ENCODE measurements at places on chromosomes 1 and 21.

- DNase-seq: peak; percentile 83
Measured at GRCh38 chr1:207309745-207310273, 11.7 kb upstream of the CD55 start.

- peak; percentile 90 for DNase-seq
Measured at GRCh38 chr1:58652651-58653184, 47.1 kb downstream of the MYSM1 start.

- DNase-seq: no peak
Measured at GRCh38 chr1:72567521-72567920, 285.2 kb upstream of the NEGR1 start.

DNA sequence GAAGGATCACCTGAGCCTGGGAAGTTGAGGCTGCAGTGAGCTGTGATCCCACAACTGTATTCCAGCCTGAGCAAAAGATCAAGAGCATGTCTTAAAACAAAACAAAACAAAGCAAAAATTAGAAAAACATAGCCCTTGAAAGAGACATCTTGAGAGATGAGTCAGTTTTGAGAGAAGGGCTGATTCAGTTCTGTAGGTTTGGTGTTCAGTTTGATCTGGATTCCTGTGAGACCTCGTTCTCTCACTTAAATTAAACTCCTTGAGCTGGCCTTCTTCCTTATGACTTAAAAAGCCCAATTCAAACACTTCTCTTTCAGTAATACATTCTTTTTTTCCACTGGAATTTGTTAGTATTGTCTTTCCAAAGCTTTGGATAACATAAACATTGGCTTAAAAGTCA lies 164.2 kb downstream of the NRIP1 start:
- DNase-seq: peak; percentile 39

GRCh38 chr1:203326830-203327683 lies 21.7 kb downstream of the BTG2 start:
- DNase-seq: peak; percentile 93

DNA sequence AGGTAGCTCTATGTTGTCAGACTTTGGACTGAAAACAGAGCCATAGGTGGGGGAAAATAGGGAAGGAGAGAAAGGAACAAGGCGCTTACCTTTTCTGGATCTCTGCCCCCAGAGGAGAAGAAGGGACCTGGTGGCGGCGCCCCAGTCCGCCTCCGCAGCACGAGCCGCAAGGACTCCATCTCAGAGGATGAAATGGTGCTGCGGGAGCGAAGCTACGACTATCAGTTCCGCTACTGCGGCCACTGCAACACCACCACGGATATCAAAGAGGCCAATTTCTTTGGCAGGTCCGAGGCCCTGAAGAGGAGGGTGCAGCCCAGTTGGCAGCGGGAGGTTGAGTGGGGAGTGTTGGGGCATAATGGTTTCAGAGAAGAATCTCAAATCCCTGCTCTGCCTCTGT lies 18.5 kb upstream of the TMEM222 start:
- no peak for DNase-seq

GRCh38 chr1:59523745-59524450 lies 227.0 kb downstream of the FGGY start:
- DNase-seq: no peak

- DNase-seq: no peak
Measured at GRCh38 chr21:28235169-28235895, 757.3 kb downstream of the LTN1 start.

DNA sequence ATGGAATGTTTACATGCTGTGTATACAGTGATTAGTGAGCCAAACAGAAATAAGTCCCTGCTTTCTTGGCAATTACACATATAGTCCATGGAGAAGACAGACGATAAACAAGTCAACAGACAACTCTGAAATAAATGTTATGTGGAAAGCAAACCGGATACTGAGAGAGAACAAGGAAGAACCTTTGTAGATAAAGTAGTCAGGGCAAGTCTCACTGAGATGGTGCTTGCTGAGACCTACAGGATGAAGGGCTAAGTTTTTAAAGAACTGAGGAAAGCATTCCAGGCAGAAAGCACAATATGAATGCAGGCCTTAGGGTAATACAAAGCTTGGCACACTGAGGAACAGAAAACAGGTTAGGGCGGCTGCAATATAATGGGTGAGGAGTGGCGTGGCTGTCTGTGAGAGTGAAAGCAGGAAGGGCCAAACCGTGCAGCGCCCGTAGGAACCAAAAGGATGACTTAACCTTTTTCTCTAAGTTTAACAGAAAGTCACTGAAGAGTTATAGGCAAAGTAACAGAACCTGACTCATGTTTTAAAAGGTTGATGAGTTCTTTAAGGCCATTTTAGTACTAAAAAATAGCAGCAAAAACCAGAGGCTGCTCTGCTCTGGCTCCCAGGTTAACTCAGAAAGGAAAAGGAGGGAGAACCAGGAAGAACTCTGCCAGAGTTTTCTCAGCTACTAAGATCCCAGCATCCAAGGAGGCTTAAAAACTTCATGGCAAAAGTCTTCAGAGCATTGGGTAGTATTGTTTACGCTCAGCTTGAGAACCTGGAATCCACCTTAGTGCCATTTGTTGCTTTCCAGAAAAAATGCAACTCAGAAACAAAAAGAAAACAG lies 8.7 kb upstream of the TTF2 start:
- peak; percentile 76 for DNase-seq

- no peak for DNase-seq
Measured at GRCh38 chr1:228058172-228058948, 24.1 kb upstream of the ARF1 start.

DNA sequence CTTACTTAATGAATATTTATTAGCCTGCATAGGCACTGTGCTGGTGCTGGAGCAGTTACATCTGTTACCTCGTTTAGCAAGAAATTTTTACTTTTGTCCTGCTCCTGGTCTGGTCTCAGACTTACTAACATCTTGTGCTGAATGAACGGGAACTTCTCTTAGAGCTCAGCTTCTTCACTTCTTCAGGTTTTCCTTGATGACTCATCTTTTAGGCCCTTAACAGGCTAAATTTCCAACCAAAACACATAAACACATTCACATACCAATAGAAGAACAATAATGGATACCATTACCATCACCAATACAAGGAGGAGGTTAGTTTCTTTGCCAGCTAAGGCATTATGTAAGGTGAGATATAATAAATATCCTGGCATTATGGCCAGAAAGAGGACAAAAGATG lies 68.9 kb downstream of the IFI44 start:
- DNase-seq: no peak

DNA sequence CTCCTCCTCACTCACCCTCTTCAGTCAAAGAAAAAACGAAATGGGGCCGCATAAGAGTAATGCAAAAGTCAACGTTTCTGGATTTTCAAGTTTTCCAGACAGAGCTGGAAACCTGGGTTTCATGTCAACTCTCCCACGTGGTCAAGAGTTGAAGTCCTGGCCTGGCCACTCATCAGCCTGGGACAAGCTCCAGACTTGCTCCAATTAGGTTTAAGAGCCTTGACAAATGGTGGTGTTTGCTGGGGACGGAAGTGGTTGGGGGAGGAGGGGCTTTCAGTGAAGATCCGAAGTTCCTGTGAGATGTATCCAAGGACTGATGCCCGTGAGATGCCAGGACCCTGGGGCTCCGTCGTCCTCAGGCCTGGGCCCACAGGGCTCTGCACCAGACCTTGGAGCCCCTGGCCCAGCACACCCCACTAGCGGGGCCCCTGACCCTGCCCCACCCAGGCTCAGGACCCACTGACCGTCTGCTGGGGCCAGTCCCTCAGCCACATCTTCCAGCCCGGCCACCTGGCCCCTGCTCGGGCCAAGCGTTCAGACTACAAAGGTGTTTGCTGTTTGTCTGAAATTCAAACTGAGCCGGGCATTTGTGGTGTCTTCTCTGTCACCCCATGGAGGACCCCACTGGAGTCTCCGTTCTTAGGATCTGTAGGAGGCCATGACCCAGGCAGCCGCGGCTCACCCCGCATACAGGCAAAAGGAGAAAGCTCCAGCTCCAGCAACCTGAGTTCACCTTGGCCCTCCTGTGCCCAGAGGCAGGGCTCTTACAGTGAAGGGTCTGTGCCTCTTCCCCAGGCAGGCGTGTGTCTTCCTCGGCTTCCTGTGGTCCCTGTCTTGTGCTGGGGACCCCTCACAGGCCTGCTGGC lies 53.3 kb downstream of the SIK1 start:
- no peak for DNase-seq

DNA sequence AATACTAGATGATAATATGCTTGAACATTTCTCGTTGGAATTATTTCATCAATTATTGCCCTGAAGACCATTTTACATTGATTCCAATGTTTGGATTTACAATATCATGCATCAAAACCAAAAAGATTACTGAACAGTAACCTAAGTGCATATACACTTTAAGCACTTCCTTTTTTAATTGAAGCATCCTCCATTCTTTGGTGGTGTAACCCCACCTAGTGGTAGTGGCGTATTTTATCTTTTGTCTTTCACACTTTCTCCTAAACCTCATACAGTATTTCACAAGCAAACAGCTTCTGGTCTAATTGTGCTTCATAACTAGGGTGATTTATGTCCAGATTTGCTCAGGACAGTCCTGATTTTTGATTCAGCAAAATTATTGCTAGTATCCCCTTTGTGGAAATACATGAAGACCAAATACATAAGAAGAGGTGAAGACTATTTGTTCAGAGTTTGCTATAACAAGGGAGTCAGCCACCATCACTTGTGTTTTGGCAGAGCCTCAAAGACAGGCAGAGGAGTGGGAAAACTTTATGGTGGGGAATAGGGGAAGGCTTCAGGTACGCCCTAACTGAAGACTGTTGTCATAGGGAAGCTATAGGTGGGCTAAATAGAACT lies 3.4 kb upstream of the NVL start:
- peak; percentile 66 for DNase-seq
